ENCODE measurements at places on chromosomes 2 and 18. TPM values are rescaled to one million over a fixed set of nuclear protein-coding genes. Genes with fewer than 3 reads are reported as not detected.

DNA sequence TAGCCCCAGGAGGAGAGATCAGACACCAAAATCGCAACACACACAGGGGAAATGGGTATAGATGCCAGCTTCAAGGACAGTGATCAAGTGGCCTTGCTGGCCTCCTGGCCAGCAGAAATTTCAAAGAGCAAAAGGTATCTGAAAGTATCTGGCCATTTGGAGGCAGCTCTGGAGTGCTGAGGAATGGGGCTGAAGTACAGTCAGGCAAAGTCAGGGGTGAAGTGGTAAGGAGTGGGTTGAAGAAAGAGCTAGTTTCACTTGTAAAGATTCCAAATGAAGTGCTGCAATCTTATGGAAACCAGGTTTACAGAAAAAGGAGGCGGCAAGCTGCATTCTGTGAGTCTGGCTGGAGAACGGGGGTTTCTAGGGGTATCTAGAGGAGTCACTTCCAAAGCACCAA, 19.2 kb upstream of the PCBP1 start:
- no peak for DNase-seq

DNA sequence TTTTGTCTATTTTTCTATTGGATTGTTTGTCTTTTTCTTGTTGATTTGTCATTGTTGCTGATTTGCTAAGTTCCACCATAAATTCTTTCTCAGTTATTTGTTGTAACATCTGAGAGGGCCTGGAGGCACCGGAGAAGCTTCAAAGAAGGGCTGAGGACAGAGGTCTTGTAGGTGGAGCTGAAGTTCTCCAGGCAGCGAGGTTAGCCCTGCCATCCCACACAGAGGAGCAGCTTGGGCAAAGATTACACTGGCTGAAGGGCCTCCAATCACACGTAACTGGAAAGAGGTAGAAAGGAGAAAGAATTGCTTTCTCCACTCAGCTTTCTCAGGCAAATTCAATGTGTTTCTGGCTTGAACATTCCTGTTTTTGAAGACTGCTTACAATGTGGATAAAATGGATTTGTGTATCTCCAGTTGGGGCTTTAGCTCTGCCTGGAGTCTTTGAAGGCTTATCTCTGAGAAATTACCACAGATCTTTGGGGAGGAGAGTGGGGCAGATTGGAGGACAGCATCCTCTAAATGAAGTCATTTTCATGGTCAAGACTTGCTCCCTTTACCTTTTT, 21.1 kb upstream of the EMILIN2 start:
- no peak for DNase-seq

Gene ZNF804A
- 0.42 TPM for total RNA-seq

Gene LYG1
- total RNA-seq = 0.66 TPM

Gene LIMS4
- 0.87 TPM for total RNA-seq

Gene MOB4
- 16.1 TPM for total RNA-seq

Gene MCM6
- 17.8 TPM for total RNA-seq

Gene HADHB
- total RNA-seq = 109 TPM

GRCh38 chr2:227607941-227608340, 6.7 kb downstream of the SCYGR3 start:
- no peak for DNase-seq

- DNase-seq = no peak
These were observed 7.4 kb downstream of the UGT1A6 start for GRCh38 chr2:233700028-233700635.

Gene KCNIP3
- 90.8 TPM for total RNA-seq

DNA sequence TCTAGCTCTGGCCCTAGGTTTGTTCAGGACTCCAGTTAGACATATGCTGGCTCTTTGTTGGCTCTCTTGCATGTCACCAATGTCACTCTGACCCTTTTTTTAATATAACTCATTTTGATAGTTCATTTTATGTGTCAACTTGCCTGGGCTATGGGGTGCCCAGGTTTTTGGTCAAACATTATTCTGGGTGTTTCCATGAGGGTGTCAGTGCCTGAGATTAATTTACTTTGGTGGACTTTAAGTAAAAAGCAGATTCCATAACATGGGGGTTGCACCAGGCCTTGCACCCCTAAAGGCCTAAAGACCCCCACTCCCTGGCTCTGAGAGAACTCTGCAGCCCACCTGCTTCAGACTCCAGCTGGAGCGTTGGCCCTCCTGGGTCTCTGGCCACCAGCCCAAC, 48.1 kb upstream of the SNTG2 start:
- no peak for DNase-seq

Gene SCYGR1
- not detected for total RNA-seq

Gene POTEC
- not detected for total RNA-seq

Gene SS18
- total RNA-seq = 104 TPM

- no peak for DNase-seq
These were observed 3.8 kb upstream of the SIGLEC15 start for GRCh38 chr18:45821711-45822110.

- DNase-seq = no peak
These were observed 86.2 kb downstream of the METTL8 start for GRCh38 chr2:171347591-171348032.

Gene GPR45
- not detected for total RNA-seq

GRCh38 chr2:216791303-216791702, 68.6 kb downstream of the TNP1 start:
- no peak for DNase-seq

Gene MYOM1
- total RNA-seq = 8.1 TPM

Gene LDLRAD4
- total RNA-seq = 26.8 TPM

Gene KATNAL2
- total RNA-seq = 10.7 TPM

- no peak for DNase-seq
These were observed at the start of gene CAPN13 for GRCh38 chr2:30807249-30807648. Gene CAPN13, minus strand, starts transcription at chr2:30807446. Its CDS starts 20,121 bp downstream, at chr2:30787325.

GRCh38 chr2:46692316-46692715, 213.0 kb downstream of the TMEM247 start:
- no peak for DNase-seq

DNA sequence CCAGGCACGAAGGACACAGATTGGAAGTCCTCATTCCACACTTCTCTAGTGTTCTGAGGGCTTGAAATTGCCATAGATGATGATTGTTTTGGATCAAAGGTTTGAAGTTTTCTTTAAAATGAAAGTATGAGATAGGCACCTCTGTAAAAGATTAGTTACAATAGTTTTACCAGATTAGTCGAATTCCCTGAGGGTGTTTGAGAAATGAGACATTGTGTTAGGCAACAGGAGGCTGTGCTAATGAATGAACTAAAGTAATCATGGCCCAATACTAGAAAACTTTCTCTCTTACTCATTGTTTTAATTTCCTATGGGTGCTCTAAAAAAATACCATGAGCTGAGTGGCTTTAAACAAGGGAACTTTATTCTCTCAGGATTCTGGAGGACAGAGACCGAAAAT, 421.7 kb downstream of the RNF144A start:
- DNase-seq = no peak

Gene UCN
- 15.1 TPM for total RNA-seq

Gene ZNF521
- 35.0 TPM for total RNA-seq

Gene MAIP1
- 9.0 TPM for total RNA-seq

DNA sequence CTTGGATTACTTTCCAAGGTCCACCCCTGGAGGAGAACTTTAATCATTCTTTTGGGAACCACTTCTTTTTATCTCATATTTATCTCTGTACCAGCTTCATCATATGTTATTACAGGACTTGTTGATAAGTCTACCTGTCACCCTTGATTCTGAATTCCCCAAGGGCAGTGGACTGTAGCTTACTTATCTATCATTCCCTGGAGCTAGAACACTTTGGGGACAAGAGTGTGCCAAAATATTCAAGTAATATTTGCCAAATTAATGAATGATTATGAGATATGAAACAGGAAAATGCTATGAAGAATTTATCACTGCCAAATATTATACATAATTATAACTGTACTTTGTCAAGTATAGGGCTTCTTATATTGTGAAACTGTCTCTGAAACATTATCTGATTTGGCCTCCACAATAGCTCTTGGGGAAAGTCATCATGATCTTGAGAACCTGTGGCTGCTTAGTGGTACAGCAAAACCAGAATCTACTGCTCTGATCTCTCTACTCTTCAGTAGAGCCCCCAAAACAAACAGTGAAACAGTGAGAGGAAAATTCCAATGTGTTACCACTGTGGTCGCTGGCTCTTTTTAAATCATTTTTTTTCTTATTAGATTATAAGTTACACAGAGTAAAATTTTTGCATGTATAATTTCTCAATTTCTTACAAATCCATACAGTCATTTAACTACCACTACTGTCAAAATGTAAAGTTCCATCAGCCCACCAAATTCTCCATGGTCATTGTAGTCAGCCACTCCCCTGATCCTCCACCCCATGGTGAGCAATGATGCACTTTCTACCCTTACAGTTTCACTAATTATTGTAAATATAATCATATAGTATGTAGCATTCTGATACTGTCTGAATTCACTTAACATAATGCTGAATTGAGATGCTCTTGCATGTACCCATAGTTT, 197.5 kb downstream of the PIEZO2 start:
- no peak for DNase-seq

DNA sequence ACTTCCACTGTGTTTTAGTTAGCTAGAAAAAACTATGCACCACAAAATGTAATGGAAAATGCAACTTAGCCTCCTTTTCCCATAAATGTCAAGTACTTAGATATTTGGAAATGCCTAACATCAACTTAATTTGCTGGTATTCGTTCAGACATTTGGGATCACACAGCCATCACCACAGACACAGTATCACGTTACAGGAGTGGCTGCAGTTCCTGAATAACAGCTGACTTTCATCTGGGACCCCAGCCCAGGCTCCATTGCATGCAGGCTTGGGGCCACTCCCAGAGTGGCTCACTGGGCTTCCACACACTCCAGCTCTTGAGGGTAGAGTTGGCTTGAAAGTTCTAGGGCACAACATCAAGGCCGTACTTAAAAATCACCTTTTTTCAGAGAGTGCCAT, 9.3 kb downstream of the TMEM182 start:
- no peak for DNase-seq

DNA sequence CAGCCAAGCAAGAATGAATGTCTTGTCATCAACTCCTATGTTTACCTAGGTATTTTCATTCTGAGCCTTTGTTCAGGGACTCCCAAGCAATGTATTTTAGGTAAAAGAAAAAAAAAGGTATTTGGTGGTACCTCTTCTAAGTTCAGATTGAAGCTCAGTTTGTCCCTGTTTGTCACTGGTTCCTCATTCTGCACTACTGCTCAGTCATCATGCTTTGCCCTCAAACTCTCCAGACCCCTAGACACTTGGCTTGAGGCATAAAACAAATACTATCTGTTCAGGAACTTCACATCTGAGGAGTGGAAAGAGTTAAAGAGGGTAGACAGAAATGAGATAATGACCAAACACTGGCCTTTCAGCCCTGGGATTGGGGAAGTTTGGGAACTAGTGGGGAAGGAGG, 163.6 kb upstream of the HNRNPA3 start:
- no peak for DNase-seq

GRCh38 chr2:24785671-24786321, 7.4 kb downstream of the PTRHD1 start:
- no peak for DNase-seq

Gene UNC80
- 0.22 TPM for total RNA-seq

DNA sequence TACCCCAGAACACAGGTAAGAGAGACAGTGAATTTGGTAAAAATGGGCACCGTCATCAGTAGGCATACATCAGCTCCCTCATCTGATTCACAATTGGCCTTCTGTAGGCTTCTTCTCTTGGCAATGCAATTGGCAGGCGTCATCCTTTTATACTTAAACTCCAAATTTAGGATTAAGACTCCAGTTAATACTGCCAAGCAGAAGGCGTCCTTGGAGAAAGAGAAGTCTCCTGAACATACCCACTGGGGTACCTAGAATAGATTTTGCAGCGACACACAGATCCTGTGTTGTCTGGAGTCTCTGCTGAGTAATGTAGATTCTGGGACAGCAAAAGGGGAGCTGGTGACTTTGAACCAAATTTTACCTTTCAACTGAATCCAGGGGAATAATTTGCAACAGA, 592 bp upstream of the METAP1D start:
- no peak for DNase-seq

Gene DUSP11
- total RNA-seq = 28.2 TPM

Gene CDK15
- total RNA-seq = 1.1 TPM

Gene ZAP70
- 6.3 TPM for total RNA-seq

DNA sequence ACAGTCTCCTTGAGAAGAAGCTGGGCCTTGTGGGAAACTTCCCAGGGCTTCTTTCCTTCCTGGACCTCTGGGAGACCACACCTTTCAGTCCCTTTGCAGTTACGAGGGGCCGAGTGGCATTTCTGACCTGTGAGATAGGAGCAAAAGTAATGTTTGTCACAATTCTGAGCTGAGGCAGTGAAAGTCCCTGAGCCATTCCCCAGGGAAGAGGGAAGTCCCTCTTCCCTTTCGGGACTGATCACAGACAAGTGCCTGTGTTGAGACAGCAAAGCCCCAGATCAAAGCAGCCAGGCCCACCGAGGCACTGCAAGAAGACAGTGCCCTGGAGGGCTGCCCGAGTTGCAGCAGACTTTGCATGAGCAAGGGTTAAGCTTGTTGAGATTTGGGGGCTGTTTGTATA, 41.9 kb downstream of the RHOB start:
- no peak for DNase-seq

DNA sequence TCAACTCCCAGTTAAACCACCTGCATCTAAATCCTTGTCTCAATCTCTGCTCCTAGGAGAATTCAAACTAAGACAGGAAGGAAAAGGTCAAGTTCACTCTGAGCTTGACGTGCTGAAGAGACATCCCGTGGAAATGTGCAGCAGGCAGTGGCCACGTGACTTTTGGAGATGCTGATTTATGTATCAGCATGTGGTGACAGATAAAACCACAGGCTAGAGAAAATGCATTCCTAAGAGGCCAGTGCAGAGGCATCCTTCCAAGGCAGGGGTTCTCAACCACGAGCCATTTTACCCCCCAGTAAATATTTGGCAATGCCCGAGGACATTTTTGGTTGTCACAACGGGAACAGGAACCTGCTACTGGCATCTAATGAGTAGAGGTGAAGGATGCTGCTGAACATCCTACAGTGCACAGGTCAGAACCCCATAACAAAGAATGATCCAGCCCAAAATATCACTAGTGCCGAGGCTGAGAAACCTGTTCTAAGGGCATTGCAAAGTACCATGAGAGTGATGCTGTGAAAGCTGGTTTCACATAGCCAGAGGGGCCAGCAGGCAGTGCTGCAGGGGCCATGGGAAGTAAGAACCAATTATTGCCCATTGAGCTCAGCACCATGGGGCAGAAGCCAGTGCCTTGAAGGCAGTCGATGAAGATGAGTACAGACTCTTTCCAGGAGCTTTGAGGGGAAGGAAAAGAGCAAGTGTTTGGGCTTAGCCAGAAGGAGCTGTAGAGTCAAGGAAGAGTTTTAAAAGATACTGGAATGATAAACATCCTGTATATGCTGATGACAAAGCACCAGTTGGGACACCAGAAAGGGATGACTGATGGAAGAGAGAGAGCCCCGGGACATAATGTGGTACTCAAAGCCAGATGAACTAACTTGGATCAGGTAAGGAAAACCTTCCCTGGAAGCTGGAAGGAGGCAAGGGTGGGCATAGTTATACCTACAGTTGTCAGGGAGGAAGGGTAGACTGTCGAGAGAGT, 174.6 kb downstream of the HAUS1 start:
- DNase-seq = no peak

GRCh38 chr2:10466801-10467200, 18.7 kb upstream of the ODC1 start:
- no peak for DNase-seq

Gene REG3G
- not detected for total RNA-seq

DNA sequence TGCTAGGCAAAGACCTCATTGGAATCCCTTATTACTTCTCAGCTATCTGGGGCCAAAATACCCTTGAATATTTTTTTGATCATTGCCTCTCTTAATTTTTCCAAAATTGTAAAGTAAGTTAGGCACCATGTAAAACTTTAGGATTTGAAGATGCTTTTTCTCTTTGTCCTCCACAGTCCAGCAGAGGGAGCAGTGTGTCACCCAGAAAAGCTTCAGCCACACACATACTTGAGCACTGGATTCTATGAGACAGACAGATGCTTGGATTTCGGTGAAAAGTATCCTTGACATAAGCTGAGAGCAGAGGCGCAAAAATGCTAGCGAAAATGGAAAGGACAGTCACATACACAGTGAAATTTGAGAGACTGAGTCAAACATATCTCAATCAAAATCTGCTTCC, 74.7 kb upstream of the KCNJ3 start:
- no peak for DNase-seq

Measured in tibial nerve (tissue), 4 donors.